ENCODE measurements at places on chromosomes 4 and X.

DNA sequence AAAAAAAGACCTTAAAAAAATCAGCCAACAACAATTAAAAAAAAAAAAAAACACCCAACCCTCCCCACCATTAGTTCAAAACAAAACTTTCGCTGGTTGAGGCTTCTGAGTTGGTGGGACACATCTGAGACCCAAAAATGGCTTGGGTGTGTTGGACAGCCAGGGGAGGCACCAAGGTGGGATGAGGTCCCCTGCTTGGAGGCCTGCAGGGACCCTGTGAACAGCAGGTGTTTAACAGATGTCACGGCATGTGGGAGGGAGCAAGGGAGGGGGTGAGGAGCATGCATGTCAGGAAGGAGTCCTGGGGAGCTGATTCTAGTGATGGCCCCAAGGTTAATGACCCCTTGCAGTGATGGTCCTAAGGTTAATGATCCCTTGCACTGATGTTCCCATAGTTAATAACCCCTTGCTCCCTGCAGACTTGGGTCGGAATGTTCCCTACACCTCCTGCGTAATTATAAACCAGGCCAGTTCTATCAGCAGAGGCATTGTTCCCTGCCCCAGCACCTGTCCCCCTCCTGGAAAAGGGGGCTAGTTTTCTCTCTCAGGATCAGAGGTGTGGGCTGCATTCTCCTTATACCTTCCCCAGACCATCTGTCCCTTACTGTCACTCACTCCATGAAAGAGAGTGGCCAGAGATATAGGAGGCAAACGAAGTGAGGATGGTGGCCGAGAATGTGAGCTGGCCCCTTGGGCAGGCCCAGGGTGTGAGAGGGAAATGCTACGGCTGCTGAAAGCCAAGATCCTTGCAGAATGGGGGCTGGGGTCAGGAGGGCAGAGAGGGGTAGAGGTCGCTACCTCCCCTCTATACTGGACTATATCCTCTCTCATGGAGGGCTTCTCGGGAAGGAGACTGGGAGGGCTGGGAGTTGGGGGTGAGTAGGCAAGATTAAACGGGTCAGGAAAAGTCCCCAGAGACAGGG is 2.3 kb upstream of the FOXP3 start:
- no peak for DNase-seq

GRCh38 chrX:153641627-153642026 is 5.4 kb upstream of the DUSP9 start:
- no peak for DNase-seq

DNA sequence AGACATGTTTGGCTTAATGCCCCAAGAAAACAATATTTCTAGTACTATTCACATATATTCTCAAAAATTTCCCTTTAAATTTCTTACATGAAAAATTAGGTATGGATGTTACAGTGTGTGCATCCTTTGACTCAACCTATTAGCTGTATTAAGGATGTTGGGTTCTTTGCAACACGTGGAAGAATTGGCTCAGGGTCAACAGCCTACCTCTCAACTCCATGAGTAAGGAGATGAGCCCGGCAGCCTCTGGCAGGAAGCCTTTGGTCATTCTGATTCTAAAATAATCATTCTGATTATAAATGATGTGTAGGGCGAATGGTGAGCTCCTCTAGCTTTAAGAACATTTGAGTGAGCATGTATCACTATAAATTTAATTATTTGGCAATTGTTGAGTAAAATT is 148.0 kb upstream of the WDFY3 start:
- no peak for DNase-seq

DNA sequence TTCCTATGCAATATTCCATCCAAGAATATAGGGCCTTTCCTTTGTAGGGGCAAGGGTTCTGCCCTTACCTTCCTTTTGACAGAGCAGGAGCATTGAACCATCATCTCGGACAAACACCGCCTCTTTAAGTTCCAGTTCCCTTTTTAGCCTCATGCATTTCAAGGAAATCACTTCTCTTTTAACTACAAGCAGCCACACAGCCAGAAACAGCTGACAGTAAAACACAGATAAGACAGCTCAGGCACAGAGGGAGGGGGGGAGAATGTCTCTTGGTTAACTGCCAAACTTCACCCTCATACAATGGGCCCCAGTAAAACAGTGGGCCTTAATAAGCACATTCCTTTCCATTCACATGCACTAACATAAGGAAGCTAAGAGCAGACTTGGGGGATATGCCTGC is 648.3 kb downstream of the GABRG1 start:
- DNase-seq, result no peak

DNA sequence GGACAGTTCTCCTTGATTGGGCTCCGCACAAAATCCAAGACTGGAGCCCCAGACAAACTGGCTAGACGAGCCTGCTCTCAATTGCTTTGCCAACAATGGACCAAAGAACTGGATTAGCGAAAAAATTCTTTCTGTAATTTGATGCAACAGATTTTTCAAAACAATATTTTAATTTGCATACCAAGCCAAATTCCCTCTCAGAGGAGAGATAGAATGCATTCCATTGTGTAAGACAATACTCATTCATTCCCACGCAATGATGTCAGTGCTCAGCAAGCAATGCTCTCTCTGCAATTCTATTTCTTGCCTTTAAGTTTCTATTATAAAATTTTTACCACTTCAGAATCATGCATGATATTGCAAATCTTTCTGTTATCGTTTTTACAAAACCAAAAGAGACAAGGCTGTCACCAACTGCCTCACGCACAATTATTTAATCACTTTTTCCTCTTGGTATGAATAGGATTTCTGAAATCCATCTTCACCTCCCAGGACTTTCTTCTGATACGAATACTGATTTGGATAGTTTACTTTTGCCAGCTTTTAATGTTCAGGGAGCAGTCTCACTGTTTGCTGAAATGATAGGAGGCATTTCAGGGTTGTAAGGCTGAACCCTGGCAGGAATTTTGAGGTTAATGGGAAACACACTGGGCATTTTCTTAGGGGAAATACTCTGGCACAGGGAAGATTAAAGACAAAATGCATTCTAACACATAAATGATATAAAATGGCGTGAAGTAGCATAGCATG is 46.1 kb upstream of the HCCS start:
- no peak for DNase-seq

- no peak for DNase-seq
Observed at GRCh38 chrX:108134724-108135123, 43.1 kb downstream of the ATG4A start.

- DNase-seq, result no peak
Observed at GRCh38 chr4:78068481-78068880, 11.4 kb downstream of the FRAS1 start.

GRCh38 chr4:2241003-2241402 is 918 bp downstream of the HAUS3 start:
- no peak for DNase-seq

DNA sequence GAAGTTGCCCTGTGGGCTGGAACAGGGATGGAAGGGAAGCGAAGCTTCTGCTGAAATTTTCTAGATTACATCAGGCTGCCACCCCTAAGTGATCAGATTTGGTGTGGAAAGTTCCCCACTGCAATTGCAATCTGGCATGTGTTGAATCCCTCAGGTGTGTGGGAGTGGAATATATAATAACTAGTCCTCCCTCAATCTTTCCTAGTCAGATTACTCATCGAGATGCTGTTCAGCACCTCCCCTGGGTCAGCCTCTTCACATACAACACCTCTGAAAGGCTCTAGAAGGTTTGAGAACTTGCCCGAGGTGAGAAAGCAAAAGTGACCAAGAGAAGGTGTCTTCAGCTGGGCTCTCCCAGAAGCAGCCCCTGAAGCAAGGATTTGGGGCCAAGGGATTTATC is 336.8 kb downstream of the BCOR start:
- DNase-seq, result no peak

DNA sequence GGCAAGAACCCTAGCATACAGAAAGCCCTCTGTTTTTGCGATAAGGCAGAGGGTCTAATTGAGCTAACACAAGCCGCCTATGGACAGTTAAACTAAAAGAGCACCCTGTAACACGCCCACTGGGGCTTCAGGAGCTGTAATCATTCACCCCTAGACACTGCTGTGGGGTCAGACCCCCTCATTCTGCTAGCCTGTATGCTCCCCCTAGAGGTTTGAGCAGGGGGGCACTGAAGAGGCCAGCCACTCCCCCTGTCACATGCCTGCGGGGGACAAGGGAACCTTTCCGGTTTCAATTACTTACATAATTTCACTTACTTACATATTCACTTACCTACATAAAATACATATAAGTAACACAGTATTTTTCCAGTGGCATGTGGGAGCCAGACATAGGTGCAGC is 469.5 kb upstream of the FAM241A start:
- no peak for DNase-seq

- no peak for DNase-seq
Observed at GRCh38 chrX:12505127-12505526, 286.1 kb upstream of the PRPS2 start.

GRCh38 chr4:113420938-113421337 is 340.6 kb downstream of the CAMK2D start:
- no peak for DNase-seq

- DNase-seq, result no peak
Observed at GRCh38 chrX:124344246-124344645, 2.1 kb upstream of the SH2D1A start.

- no peak for DNase-seq
Observed at GRCh38 chrX:63664741-63665140, 120.3 kb downstream of the ARHGEF9 start.

DNA sequence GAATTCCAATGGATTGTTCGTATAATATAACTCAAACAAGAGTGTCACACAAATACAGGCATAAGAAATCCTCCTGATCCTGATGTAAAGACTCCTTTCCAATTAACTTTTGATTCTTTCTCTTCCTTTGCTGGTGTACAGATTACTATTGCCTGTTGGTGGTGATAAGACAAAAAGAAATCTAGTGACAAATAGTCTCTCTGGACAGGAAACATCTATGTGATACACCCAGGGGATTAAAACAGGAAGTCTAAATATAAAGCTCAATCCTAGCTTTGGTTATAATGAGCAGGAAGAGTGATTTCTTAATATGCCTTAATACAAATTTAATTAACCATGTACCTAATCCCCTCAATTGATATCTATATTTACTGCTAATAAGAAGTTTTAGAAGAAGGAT is 45.1 kb downstream of the ARHGEF6 start:
- no peak for DNase-seq

DNA sequence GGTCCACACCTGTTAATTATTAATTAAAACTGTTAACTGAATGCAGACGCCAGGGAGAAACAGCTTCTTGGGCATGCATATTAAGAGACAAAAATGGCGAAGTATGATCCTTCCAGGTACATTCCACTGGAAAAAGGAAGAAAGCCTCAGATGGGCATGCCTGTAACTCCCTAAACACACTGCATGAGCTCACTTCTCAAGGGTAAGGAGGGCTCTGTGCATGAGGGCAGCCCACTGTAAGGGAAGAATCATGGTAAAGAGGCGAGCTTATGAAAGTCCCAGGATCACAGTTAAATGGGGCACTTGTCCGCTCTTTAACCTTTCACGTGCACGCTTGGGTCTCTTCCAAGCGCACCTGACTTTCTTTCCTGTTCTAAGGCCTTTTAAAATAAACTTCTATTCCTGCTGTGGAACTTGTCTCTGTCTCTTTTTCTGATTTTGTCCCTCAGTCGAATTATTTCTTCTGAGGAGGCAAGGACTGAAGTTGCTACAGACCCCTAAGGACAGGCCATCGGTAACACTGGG is 321.7 kb downstream of the PPP1R2C start:
- DNase-seq, result no peak

DNA sequence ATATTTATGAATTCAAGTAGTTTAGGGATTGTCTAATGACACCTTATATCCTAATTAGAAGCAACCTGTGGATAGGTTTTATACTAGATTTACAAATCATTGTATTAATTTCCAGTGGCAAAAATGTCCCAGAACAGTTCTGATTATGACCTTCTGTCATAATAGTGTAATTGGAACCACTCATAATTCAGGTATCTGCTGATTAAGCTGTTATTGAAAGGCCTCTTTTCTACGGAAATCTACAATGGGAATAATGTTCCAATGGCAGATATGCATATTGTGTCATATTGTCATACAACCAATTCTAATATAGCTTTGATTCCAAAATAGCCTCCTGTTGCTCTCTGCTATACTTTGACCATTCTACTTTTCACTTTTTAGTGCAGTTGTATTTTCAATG is 19.0 kb downstream of the MMRN1 start:
- DNase-seq, result no peak

DNA sequence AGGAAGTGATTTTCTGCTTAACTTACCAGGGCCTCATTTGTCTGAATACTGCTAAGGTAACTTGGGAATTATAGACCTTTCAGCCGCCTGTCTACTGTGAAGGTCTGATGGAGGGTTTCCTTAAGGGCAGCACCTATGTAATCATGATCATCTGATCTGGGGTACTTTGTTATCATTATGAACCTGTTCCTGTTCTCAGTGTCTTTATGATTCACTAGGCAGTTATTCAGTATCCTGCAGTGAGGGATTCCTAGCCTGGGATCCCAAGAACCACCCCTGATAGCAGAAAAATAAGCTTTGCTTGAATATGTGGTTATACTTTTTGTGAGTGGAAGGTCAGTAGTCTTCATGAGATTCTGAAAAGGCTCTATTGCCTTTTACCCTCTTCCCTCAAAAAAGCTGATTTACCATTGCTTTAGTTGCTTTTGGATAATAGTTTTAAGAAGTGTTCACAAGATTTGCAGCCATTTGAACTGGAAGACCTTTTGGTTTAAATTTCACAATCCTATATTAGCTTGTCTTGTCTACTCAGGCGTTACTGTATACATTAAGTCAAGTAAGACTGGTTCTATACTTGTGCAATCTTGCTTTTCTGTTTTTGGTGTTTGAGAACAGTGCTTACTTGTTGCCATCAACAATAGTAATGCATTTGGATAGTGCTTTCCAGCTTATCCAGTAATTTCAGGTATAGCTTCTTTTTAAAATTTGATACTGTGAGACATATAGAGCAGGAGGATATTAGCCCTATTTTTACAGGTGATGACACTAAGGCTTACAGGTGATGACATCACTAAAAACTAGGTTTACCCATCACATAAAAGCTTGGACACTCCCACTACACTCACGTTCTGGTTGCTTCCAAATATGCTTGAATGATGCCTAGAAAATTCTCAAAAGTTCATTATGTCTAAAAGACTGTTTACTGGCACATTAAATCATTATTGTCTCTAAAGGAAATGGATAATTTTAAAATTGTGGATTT is 60.0 kb downstream of the FHIP1A start:
- no peak for DNase-seq

DNA sequence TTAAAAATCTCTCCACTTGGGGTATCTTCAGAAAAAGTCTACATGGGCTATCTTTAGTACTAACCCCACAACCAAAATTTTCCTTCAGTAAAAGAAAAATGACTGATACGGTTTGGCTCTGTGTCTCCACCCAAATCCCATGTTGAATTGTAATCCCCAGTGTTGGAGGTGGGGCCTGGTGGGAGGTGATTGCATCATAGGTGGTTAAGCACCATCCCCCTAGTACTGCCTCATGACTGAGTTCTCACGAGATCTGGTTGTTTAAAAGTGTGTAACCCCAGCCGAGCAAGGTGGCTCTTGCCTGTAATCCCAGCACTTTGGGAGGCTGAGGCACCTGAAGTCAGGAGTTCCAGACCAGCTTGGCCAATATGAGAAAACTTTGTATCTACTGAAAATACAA is 66.8 kb downstream of the USP46 start:
- DNase-seq, result no peak

- DNase-seq, result no peak
Observed at GRCh38 chrX:116318672-116319071, 117.7 kb upstream of the SLC6A14 start.
